ENCODE measurements at places on chromosomes 11 and 22.

DNA sequence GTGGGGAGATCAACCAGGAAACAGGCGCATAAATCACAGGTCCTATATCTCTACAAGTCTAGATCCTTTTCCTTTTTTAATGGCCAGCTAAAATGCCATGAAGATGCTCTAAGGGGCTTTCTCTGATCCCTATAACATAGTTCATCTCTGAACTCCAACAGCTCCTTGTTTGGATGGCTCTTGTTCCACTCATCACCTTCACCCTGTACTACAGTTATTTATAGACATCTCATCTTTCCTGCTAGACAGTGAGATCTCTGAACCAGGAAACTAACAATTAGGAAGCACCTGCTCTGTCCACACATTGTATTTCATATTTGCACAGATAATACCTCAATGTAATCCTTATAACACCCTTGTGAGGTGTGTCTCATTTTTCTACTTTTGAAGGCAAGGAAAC, 31.6 kb downstream of the KCNA4 start:
- no peak for DNase-seq

GRCh38 chr22:35887296-35887875, 141.2 kb downstream of the RBFOX2 start:
- DNase-seq: no peak

GRCh38 chr11:85517272-85517671, 109.9 kb downstream of the DLG2 start:
- DNase-seq: no peak

GRCh38 chr11:606245-606644, 9.5 kb downstream of the IRF7 start:
- DNase-seq: no peak

DNA sequence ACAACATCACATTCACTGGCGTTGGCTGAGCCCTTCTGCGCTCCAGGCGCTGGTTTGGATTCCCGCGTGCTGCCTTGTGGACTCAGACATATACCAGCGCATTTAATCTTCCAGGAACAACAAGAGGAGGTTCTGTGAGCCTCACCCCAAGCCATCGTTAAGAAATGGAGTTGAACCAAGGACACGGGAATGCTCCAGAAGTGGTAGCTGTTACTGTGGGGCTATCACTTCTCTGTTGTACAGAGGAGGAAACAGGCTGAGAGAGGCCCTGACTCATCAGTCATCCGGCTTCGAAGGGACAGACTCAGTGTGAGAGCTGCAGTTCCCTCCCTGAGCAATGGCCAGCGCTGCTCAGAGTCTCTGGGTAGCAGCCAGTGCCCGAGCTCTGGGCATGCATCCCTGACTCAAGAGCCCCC, 291.3 kb downstream of the TBC1D22A start:
- DNase-seq: no peak

- DNase-seq: no peak
Observed at GRCh38 chr11:78210000-78210608, 21.4 kb downstream of the USP35 start.

GRCh38 chr11:96228910-96229309, 114.1 kb downstream of the MAML2 start:
- DNase-seq: no peak

Data from left forelimb (tissue), 1 donor.